Stimulated activated CD4-positive, alpha-beta T cell treated with anti-CD3 and anti-CD28 coated beads, Interleukin-4, amount 100 ng/mL, for 48 hours (primary cell): ENCODE measurements at places on chromosomes 7 and 10.

- no peak for DNase-seq
Measured at GRCh38 chr10:22682237-22683139, 31.9 kb downstream of the PIP4K2A start.

- no peak for DNase-seq
Measured at GRCh38 chr7:82441669-82442478, 1.7 kb downstream of the CACNA2D1 start.

GRCh38 chr7:3267966-3268690 is 32.9 kb upstream of the SDK1 start:
- DNase-seq = no peak

- DNase-seq = no peak
Measured at GRCh38 chr7:27774717-27775328, 34.9 kb downstream of the TAX1BP1 start.

GRCh38 chr7:111026343-111026742 is 64.6 kb upstream of the LRRN3 start:
- DNase-seq = no peak
